ENCODE measurements at places on chromosomes 5 and 9.
A peak's percentile ranks its signal among the peaks of the same experiment; 100 is the strongest.

GRCh38 chr5:64437496-64437895, 68.3 kb upstream of the RGS7BP start:
- DNase-seq: no peak

GRCh38 chr5:31916327-31916726, 257.8 kb downstream of the GOLPH3 start:
- DNase-seq: no peak

GRCh38 chr9:93193388-93194220, 9.7 kb downstream of the WNK2 start:
- DNase-seq: no peak

DNA sequence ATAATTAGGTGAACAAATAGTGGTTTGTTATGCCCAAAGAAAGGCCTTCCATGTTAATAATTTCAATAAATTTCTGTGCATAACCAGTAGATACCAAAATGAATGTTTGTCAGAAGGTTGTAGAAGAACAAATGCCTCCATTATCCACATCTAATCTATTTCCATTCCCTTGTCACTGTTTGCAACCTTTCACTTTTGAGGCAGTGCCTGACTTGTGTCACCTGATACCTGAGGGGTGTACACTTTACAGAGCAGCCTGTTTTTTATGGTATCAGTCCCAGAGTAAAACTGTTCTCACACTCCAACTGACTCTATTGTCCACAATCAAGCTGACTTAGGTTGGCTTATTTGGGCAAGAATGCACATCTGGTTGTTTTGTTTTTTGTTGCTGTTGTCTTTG, 40.1 kb downstream of the FREM1 start:
- DNase-seq: no peak

- DNase-seq: no peak
Observed at GRCh38 chr5:167511-167910, 23.8 kb upstream of the LRRC14B start.

- peak; percentile 67 for DNase-seq
Observed at GRCh38 chr5:80967500-80968181, 7.5 kb downstream of the RASGRF2 start.

- DNase-seq: peak; percentile 53
Observed at GRCh38 chr9:95143591-95144561, 173.6 kb downstream of the FANCC start.

GRCh38 chr5:174777583-174777982, 53.2 kb downstream of the MSX2 start:
- no peak for DNase-seq

- no peak for DNase-seq
Observed at GRCh38 chr5:14676320-14676719, 11.8 kb downstream of the OTULIN start.

GRCh38 chr5:173410459-173411233, 82.4 kb upstream of the STC2 start:
- no peak for DNase-seq

DNA sequence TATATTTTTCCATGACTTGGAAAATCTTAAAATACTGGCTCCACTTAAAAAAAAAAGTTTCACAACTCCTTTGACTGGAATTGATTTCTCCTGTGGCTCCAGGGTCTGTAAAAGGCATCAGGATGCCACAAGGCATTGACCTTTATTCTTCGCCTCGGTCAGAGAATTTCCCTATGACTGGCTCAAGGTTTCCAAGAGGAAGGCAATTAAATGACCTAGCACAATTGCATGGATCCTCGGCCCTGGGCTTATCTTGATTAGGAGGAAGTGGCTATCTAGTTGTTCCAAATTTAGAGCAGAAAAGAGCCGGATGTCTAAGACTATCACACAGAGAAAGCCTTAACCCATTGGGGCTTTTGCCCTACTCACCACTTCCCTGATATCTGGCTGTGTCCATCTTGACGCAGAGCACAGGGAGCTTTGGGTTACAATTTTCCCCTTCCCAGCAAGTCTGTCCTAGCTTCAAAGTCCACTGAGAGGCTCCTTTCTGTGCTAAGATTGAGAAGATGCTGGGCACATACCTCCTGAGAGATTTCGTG, 56.9 kb upstream of the COL15A1 start:
- DNase-seq: peak; percentile 66

- DNase-seq: no peak
Observed at GRCh38 chr9:14989811-14990210, 79.6 kb upstream of the FREM1 start.

GRCh38 chr5:125210242-125210947, 464.0 kb upstream of the ZNF608 start:
- no peak for DNase-seq

GRCh38 chr5:172002310-172002709, 4.1 kb downstream of the FBXW11 start:
- DNase-seq: peak; percentile 62

DNA sequence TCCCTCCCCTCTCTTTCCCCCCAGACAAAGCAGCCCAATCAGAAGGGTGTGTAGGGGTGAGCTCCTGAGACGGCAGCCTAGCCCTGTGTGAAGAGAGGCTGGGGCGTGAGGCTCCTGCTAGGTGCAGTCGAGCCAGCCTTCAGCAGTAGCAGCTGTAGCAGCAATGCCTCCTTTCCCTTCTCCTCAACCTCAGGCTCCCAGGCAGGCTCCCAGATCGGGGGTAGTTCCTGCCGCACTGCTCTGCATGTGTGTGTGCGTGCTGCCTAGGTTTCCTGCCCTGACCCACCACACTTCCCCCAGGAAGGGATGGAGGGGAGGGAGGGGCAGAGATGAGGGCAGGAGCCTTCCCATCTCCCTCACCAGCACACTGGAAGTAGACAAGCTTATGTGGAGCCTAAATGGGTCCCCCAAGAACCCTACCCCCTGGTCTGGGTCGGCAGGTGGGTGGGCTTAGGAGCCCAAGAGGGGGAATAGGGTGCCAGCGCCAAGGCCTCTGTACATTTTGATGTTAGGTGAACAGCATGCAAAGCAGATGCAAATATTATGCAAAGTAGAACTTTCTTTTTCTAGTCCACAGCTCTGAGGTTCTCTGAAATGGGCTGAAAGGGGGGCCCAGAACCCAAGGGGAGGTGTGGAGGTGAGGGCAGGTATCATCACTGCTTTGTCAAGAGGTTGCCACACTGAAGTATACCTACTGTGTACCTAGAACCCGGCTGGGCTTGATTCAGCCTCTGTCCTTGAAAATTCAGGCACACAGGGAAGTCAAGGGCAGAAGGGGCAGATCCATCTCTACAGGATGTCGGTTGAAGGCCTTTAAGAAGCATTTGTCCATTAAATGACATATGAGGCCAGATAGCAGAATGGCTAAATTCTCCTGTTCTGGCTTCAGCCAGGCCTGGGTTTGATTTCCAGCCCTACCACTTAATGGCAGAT, 57.8 kb downstream of the CXXC5 start:
- DNase-seq: no peak

GRCh38 chr5:32984851-32985610, 273.9 kb downstream of the NPR3 start:
- DNase-seq: peak; percentile 18

DNA sequence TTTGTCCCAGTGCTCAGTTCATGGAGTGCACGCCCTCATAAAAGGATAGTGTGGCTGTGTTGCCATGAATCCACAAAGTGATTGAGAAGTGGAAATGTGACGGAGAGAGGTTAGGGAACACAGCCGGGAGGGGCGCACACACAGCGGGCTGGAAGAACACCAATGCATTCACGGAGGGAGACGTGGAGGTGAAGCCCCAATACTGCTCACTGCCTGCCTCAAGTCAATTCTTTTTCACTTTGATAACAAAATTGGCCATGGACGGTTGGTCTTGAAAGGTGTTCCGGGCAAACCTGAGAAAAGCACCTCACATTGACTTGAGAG, 424.1 kb downstream of the MED10 start:
- DNase-seq: no peak

- no peak for DNase-seq
Observed at GRCh38 chr5:93967923-93968322, 226.5 kb upstream of the POU5F2 start.

- DNase-seq: no peak
Observed at GRCh38 chr5:138515556-138516245, 27.3 kb downstream of the ETF1 start.

Measured in adipocyte (in vitro differentiated cells).